HTR-8/SVneo (cell line): ENCODE measurements at places on chromosomes 7 and 10.

GRCh38 chr10:5570007-5570655, 45.4 kb downstream of the CALML3 start:
- no peak for DNase-seq

DNA sequence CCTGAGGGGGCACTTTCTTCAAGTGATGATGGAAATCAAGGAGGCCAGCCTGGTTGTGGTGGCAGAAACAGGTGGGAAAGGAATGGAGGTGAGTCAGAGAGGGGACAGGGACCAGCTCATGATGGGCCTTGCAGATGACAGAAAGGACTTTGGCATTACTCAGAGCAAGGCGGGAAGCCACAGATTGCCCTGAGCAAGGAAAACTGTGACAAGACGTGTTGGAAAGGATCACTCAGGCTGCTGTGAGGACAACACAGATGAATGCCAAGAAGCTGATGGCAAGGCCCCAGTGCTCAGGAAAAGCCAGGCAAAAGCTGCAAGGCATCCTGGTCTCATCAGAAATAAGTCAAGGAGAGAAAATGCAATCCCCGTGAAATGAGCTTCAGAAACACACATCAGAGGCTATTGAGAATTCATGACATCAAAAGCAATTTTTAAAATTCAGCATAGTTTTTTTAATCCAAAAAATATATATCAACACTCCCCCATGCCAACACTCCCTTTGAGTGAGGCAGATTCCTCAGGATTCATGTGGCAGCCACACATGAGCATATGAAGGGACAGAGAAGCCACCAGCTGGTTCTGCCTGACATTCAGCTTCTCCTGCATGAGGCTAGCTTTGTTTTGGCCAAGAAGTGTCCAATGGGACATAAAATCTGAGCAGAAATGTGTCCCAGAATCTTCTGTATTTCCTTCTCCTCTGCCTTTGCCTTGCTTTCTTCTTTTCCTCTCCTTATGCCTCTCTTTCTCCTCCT, 244.5 kb upstream of the MYO3A start:
- no peak for DNase-seq

GRCh38 chr10:48445932-48446331, 139.5 kb downstream of the MAPK8 start:
- no peak for DNase-seq

GRCh38 chr10:78513986-78514385, 480.3 kb downstream of the RPS24 start:
- DNase-seq = no peak

DNA sequence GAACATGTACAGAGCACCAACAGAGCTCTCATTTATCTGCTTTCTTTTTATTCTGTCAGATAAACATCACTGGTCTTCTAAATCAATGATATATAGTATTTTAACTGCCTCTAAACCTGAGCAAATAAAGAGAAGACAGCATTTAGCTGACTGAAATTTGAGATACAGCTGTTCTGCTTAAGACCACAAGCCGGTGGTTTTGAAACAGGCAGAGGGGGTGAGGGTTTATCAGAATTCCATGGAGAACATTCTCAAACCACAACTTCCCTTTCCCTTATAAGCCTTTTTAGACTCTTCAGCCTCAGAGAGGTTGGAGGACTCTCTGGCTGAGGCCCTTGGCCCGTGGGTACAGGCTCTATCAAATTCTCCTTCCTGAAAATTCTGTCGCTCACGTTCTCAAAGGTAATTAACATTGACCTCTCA, 87.4 kb upstream of the RSU1 start:
- DNase-seq = no peak

DNA sequence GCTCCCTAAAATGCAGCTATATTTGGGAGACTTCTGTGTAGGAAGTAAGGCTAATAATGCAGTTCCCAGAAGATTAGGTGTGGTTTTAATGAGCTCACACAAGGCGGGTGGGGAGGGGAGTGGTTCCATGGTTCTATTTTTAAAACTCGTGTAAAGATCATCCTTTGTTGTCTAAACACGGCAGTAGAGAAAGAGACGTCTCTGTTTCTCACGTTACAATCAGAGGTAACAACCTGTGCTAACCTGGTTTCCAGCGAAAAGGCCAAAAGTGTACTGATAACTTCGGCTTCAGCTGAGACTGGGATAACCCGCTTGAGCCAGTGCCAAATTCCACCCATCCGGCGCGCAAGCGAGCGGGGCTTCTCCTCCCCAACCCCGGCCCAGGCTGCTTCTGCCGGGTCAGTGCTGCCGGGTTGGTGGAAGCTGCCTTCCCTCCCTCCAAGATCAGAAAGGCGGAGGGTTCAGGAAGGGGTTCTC, 2.5 kb upstream of the MAP3K8 start:
- no peak for DNase-seq

DNA sequence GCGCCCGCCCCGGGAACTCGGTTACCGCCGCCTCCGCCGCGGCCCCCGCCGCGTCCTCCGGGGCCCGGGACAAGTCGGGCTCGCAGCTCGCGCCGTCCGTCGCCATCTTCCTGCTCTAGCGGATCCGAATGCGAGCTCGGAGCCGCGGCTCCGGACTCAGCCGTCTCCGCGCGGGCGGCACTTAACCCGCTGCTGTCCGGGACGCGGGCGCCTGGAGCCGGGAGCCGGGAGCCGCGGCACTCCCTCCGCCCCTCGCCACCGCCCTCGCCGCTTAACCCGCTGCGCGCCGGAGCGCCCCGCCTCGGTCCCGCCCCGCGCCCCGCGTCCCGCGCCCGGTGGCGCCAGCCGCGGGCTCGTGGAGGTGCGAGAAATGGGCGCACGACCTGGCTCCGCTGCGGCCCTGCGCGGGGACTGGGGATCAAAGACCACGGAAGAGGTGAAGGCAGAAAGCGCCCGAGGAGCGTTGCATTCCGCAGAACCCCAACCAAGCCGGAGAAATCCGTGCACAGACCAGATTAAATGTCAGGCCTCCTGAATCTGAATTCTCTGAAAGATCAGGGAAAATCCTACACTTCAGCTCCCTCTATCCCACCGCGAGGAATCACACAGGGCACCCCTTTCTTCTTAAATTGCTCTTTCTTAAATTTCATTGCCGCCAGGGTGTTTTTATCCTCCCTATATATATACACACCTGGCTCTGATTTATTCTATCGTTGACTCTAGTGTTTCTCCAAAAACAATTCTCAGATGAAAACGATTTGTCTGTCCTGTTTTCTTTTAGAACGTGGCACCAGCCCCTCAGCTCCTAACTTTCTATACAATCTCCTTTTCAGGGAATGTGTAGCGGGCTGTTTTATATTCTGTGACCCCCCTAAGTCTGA, at the start of gene CTTNBP2:
TSS of gene CTTNBP2 (minus strand) at position 132 of the 881 bp plus-strand sequence. CDS start at position 106, 26 bp downstream.
- no peak for DNase-seq

GRCh38 chr7:46557295-46557711, 636.2 kb upstream of the IGFBP3 start:
- DNase-seq = no peak

DNA sequence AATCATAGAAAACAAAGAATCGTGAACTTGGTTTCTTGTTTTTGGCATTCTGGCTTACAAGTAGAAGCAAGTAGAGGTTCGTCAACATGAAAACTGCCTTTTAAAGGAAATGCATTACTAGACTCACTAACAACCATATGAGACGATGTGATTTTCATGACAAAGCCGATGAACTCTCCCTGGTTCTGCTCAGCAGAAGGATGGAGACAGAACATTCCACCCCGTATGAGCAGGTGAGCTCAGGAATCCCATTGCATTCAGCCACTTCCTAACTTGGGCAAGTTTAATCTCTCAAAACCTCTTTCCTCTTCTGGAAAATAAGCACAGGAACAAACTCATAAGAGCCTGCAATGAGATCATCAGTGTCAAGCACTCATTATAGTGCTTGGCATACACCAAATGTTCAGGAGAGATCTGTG, 57.4 kb upstream of the SVIL start:
- no peak for DNase-seq

GRCh38 chr10:61899663-61899996, 1.9 kb upstream of the ARID5B start:
- DNase-seq = no peak

GRCh38 chr7:27912751-27913150, 172.8 kb downstream of the TAX1BP1 start:
- DNase-seq = no peak

- DNase-seq = no peak
These were observed 282.2 kb upstream of the GALNT17 start for GRCh38 chr7:70849580-70850235.

GRCh38 chr7:93374345-93374940, 142.3 kb downstream of the VPS50 start:
- peak; percentile 5 for DNase-seq

DNA sequence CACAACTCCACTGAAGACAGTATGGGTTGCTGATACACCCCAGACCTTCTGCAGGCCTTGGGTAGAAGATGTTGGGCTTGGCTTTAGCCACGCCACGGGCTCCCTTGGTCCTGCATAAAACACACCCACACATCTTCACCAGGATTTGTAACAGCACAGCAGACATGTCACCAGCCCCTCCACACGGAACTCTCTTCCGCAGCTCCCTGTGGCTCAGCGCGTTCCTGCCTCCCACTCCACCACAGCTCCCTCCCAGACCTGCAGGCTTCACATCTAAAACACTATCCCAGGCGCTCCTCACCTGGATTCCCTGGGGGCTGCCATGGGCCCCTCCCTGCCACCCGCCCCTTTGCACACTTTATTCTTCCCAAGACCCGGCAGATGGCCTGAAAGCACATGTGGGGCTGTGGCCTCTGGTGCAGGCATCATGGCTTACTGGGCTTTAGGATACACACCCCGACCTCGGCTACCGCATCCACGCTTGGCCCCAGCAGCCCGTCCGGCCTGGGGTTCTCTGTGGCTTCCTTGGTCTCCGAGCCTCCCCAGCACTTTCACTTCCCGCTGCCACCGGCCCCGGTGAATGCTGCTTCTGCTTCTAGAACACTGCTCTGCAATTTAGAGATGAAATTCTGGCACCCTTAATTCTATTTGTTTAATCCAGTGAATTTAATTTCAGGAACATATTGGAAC, 432.9 kb downstream of the DNAJB6 start:
- DNase-seq = no peak
